BJ (cell line): ENCODE measurements at places on chromosomes 3 and 15.

- DNase-seq = no peak
Observed at GRCh38 chr15:73397461-73397860, 28.7 kb upstream of the HCN4 start.

- DNase-seq = no peak
Observed at GRCh38 chr3:56154297-56154696, 314.0 kb downstream of the ERC2 start.

GRCh38 chr15:69909719-69910444 lies 187.8 kb downstream of the TLE3 start:
- no peak for DNase-seq

DNA sequence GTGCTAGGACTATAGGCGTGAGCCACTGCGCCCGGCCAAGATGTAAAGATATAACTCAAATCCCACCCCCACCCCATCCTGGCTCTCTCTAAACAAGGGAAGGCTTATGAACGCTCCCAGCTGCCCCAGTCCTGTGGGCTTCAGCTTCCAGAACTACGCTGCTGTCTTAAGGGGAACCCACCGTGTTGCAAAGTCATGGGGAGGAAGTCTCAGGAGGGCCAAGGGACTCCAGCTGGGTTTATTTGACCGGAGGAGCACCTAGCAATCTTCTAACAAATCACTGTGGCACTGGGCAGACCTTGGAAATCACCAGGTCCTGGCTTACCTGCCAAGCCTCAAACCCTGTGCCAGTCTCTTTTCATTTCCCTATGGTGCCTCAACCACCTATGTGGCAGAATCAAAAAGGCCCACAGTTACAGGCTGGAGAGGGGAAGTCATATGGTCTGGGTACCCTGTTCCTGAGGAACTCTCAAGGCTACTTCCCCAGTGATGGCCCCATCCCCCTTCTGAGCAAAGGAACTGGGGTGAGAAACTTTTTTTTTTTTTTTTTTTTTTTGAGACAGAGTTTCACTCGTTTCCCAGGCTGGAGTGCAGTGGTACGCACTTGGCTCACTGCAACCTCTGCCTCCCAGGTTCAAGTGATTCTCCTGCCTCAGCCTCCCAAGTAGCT lies 83.4 kb downstream of the RBPMS2 start:
- DNase-seq = no peak

GRCh38 chr3:41199866-41200668 lies 762 bp downstream of the CTNNB1 start:
- DNase-seq = no peak

GRCh38 chr3:67048067-67048714 lies 50.1 kb downstream of the KBTBD8 start:
- no peak for DNase-seq

DNA sequence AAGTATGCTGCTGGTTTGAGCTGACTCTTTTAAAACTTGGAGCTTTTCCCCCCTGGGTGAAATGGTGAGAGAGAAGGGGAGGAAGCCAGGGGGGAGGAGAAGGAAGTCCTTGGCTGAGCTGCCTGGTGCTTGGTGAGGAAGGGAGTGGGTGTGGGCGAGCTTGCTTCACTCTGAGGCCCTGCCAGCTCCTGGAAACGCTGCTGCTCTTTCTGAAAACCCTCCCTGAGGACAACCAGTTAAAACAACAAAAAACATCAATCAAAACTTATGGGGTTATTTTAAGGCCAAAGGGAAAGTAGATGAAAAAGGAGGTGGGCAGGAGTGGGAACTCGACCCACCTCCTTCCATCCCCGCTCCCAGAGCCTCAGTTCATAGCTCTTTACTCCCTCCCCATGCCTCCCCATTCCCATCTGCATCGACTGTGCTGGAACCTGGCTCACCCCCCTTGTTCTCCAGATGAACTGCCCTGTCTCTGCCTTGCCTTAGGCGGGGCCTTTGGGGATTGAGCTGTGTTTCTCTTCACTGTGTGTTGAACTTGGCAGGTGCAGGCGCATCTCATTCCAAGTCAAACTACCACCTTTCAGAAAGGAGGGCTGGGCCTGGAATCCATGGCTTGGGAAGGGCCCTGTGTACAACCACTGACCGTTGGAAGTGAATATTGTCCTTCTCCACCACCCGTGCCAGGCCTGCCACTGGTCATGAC lies 166.1 kb downstream of the ZNF621 start:
- no peak for DNase-seq

GRCh38 chr3:120470870-120471269 lies 20.1 kb upstream of the FSTL1 start:
- no peak for DNase-seq

DNA sequence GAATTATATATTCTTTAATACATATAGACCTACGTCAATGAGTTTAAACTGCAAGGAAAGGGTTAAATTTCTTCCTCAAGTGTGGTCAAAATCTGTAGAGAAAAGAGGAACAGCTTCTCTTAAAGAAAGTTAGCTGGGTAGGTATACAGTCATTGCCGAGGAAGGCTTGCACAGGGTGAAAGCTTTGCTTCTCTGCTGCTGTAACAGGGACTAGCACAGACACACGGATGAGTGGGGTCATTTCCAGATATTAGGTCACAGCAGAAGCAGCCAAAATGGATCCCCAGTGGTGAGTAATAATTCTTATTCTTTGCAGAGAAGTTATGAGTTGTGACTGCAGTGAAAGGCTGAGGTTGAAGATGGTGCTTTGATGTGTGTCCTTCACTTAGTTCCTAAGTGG lies at the start of gene CD86:
Gene CD86, plus strand, starts transcription at position 148 of the 400 bp plus-strand sequence. Its CDS starts 128 bp downstream, at position 276.
- DNase-seq = no peak

- no peak for DNase-seq
Observed at GRCh38 chr15:43977072-43977884, 150.5 kb downstream of the WDR76 start.

- DNase-seq = no peak
Observed at GRCh38 chr3:157499342-157499963, 3.8 kb downstream of the VEPH1 start.

- DNase-seq = peak; percentile 64
Observed at GRCh38 chr3:99866261-99866761, 48.6 kb downstream of the CMSS1 start.

DNA sequence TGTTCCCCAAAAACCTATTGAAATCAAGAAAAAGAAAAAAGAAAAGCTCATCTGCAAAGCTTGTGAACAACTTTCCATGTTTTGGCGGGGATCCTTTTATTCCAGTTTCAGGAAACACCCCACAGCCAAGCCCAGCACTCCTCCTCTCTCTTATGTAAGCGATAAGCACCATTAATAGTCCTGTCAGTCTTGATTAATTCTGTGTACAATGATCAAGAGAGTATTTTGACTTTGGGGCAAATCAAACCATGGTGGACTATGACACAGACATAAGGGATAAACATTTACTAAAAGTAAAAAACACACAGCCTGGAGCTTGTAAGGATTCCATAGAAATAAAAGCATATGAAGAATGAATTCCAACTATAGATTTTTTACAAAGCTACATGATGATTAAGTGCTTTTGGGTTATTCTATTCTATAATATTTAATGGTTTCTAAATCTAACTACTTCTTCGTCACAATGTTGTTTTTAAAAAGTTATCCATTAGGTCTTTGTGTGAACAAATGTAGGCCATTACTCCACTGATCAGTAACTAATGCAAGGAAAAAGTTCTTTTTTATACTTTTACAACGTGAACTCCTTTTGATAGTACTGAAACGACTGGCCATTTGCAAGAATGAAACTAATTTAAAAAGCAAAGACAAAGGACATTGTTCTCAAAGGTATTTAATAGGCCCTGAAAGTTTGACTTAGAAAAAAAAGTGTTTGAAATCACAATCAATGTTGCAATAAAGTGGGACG lies 106.5 kb downstream of the KCNAB1 start:
- no peak for DNase-seq

DNA sequence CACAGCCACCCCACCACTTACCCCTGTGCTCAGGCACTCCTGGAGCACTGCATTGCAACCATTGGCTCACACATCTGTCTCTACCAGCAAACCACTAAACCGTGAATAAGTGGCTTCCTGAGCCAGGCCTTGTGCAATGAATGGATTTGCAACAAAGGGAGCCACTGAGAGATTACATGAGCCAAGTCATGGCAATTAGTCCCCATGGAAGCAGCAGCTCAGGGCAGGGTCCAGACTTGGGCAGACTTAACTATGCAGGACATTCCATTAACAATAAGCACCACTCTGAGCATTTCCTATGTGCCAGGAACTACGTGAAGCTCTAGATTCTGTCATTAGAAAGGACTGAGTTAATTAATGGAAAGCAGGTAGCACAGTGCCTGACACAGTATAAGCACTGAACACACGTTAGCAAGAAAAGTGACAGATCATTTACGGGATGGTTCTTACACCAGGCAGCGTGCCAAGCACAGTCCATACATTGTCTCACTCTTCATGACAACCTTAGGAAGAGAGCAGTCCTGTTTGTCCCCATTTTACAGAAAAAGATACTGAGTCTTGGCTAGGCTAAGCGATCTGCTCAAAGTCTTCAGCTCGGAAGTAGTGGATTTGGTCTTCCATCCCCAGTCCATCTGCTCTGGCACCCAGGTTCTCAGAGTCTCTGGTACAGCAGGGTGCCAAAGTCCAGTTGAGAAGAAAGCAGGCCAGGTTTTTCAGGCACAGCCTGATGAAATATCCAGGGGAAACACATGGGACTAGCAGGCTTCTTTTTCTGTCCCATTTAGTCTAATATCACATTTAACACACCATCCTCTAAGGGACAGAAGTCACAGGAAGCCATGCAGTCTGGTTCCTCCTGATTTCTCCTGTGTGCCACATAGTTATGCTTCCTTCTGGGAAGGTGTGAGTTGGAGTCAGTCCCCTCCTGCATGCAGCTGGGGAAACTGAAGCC lies 44.1 kb downstream of the LIPC start:
- no peak for DNase-seq

DNA sequence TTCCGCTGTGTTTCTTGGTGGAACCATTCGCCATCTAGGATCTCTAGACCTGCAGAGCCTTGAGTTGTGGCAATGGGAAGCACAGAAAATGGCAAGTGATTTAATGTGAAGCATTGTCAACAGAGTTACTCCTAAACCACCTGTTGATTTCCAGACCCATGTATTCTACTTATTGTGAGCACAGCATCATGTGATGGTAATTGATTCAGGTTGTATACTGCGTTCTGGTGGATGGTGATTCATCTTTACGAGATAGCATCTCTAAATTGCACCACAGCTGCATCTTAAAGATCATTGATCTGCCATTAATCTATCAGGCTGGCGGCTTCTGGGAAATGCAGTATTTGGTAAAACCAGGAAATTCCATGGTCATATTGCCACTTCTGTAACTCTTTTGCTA lies 7.4 kb downstream of the RTP4 start:
- DNase-seq = no peak

DNA sequence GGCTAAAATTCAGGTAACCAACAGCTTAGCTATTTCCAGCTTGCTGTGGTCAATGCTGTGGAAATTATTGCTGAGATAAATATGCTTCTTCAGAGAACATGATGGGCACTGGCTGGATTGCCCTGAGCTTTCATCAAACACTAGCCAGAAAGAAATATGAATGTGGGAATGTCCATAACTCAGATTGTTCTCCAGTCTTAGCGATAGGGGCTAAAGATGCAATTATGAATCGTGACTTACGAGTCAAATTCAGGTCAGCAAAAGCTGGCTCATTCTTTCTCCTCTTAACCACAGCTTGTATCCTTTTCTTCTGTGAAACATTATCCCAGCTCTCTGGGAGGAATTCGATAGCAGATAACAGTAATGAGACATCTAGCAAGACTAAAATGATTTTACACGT lies 307.6 kb downstream of the RYR3 start:
- no peak for DNase-seq

DNA sequence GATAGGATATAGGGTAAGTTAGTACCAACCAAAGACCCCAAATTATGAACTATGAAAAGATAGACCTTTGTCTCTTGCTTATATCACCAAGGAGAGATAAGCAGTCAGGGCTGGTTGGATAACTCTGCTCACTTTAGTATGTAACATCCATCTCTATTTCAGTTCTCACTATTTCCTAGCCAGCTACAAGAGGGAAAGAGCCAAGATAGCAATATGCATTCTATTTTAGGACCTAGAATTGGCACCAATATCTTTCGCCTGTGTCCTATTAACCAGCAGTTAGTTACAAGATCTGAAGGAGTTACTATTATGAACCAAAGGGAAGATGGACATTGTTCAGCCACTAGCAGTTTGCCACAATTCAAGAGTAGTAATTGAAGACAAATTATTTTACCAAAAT lies 457.5 kb downstream of the NSUN3 start:
- DNase-seq = no peak

DNA sequence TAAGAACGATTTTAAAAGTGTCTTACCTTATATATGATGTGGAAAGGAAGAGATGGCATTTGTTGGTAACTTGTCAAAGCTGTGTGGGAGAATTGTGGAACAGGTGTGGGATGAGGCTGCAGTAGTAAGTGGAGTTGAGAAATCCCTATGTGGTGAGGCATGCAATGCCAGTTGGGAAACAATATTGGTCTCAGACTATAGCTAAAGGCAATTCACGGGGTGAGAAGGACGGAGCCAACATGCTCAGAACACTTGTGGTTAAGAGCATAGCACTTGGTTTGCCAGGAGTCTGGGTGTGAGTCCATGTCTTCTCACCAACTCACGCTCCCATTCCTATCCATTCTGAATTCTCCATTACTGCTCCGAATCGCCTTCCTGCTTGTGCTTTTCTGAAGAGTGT lies 615.6 kb upstream of the ADAMTS9 start:
- no peak for DNase-seq

DNA sequence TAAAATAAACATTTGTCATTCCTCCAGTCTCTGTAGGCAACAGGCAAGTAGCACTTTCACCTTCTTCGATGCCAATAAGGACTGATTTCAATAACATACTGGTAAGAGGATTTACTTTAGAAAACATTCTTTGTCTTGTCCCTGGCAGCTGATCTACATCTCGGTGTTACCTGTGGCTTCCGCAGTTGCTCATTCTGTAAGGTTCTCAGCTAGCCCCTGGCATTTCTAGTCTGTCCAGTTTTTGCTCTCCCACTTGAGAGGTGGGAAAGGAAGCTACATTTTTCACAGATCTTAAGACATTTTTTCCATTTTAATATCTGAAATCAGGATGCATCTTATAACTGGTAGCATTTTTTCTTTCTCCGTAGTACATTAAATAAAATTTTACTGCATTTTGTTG lies 19.7 kb upstream of the MAP6D1 start:
- no peak for DNase-seq

DNA sequence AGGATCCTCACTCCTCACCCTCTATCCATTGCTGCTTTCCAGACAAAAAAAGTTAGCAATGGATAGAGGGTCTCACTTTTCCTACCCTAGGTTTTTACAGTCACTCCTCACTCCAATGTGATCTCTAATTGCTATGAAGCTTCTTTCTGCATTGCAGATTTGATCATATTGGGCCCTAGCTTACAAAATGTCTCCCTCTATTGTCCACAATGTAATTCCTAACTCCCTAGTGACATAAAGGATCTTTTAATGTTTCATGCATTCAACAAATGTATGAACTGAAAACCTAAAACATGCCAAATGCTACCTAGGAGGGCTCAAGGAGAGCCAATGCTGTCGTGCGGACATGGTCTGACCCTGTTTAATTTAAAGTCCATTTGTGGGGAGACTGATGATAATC lies 234.8 kb downstream of the CADM2 start:
- DNase-seq = no peak

DNA sequence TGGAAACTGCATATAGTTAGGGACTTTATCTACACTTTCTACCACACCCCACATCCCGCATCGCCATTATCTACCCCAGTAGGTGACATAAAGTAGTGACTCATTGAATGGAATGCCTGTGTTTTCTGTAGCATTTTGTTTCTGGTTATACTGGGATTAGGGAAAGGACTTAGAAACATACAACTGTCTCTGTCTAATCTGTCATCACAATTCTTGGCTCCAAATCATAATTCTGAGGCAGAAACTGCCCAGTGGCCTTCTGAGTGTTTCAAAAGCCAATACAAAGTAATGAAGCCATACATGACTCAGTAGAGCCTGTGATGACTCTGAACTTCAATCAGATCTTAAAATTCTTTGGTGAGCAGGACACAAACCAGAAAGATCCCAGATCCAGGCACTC lies 115.7 kb upstream of the CHRM5 start:
- no peak for DNase-seq
